ENCODE measurements at places on chromosomes 5 and 9.

- no peak for DNase-seq
Observed at GRCh38 chr5:133381571-133382365, 230.6 kb downstream of the FSTL4 start.

DNA sequence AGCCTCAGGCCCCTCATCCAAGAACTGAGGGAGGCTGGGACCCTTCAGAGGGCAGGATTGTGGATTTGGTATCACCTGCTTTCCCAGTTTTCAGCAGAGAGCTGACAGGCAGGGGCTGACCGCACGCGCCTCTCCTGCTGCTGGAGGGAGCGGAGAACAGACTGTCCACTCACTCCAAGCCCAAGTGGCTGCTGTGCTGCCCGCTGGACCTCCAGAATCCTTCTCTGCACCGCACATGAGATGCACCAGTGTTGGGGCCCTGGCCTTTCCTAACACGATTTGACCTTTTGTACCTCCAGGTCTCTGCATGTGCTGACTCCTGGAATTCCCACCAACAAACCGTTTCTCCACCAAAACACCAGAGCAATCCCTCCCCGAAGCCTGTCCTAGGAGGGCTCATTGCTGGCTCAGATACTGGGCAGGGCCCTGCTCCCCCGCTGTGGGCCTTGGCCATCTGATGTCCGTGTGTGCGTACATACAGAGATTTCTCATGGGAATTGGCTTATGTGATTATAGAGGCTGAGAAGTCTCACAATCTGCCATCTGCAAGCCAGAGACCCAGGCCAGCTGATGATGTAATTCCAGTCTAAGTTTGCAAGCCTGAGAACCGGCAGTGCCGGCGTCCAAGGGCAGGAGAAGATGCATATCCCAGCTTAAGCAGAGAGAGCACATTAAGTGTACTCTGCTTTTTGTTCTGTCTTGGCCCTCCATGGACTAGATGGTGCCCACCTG, 141.7 kb downstream of the GADD45G start:
- no peak for DNase-seq

DNA sequence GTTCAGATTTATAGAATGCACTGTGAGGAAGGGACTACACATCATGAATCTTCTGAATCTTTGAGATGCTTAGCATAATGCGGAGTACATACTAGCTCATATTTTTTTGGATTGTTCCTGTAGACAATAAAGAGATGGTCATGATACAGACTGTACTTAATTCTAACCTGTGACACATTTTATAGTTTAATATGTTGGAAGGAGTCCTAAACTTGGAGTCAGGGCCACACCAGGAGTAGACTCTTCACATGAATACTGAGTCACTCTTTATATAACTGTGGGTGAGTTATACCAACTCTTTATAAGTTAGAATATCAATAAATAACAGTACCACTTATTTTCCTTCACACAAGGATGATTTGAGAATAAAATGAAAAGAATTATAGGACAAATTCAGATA, 16.9 kb downstream of the C9orf85 start:
- DNase-seq = no peak

DNA sequence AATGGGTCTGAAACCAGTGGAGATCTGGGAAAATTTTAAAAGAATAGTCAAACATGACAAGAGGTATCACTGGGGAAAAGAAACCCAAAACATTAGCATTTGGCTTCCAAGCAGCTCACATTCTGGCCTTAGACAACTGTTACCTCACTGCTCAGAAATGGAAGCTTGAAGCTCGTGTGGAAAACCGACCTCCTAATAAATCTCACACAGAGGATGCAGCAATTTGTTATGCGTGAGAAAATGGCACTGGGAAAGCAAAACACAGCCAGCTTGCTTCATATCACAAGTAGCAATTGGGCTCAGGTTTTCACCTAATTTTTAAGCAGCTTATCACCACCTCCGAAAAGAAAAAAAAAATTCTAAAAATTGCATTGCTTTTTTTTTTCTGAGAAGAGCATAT, 103.3 kb upstream of the TAS2R1 start:
- no peak for DNase-seq

DNA sequence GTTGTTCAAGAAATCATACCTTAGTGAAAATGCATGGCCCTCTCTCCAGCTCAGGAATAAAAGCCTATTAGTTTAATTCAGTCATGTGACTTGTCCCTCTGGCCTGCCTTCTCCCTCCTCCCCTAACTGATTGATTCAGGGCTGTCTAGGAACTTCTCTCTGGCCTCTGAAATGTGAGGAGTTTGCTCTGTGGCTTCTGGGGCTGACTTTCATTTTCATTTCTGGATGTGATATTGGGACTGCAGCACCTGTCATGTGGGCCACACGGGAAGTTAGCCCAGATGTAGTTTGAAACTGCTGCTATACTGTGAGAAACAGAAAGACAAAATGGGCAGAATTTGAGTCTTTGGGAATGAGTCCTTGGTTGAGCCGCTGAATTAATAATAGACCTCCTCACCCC, 44.8 kb downstream of the PARP8 start:
- DNase-seq = no peak

DNA sequence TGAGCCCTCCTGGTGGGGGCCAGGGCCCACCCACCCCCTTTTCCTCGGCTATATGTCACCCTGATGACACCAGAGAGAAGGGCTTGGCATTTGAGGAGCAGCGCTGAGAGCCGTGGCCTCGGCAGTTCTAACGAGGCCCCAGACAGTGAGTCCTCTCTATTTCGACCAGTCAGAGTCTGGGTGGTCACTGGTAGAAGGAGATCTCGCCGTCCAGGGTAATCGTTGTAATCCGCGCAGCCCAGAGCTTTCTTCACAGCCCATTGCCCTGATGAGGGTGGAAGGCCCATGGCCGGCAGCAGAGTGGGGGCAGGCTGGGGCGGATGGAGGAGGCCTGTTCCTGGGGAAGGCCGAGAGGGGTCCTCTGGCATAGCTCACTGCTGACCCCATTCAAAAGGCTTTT, 70.2 kb downstream of the PSMB7 start:
- DNase-seq = no peak

DNA sequence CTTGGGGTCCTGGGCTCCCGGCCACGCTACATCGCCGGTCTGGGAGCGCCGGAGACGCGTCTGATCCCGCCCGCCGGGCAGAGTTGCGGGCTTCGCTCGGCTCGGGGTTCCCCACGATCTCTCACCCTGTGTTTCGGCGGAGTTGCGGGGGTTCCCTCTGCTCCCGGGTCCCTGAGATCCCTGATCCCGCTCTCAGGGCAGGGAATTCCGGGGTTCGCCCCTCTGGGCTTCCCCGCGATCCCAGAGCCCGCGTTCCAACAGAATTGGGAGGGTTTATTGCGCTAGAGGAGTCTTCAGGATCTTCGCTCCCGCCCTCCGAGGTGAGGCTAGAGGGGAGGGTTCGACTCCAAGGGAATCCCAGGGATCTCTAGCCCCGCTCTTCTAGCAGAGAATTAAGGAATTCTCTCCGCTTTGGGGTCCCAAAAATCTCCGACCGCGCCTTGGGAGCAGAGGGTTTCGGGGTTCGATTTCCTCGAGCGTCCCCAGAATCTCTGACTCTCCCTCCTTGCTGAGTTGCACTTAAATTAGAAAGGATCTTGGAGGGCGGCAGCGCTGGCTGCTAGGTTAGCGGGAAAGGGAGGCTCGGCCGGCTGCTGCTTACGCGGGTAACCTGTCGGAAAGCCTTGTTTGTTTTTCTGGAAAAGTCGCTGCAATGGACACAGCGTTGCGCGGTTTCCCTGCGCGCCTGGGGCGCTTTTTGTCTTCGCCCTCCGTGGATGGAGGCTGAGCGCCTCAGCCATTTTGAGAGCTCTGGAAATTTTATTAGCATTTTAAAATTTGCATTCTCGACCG, 1.3 kb downstream of the DMRT1 start:
- DNase-seq = no peak

DNA sequence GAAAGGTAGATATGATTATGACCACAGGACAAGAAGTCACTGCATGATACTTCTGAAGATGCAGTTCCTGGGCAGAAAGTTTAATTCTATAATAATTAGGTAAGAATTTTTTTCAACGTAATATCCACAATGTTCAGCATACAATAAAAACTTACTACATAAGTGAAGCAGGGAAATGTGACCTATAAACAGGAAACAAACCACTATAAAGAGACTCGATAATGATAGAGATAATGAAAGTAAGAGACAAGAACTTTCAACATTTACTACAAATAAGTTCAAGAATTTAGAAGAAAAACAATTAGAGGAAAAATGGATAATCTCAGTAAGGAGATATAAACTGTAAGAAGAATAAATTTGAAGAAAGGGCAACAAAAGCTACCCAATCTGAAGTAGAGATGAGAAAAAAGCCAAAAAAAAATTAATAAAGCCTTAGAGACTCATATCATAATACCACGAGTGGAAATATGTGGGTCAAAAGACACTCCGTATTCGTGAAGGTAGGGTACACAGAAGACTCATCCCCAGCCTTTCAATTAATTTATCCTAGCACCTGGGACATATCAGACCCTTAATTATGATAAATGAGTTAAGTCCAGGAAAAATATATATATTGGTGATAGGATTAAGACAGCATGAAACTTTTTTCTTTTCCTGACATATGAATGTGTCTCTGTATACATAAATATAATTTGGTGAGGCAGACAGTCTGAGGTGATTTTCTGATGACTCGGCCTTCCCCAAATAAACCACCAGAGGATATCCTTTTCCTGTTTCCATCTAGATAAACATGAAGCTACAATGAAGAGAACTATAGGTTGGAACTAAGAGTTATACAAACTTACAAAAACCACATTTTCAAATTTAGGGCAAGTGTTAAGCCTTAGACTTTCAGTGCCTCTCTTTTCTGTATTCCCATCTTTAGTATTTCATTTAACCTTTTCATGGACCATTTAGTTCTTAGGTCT, 120.4 kb downstream of the RAPGEF6 start:
- DNase-seq = no peak

DNA sequence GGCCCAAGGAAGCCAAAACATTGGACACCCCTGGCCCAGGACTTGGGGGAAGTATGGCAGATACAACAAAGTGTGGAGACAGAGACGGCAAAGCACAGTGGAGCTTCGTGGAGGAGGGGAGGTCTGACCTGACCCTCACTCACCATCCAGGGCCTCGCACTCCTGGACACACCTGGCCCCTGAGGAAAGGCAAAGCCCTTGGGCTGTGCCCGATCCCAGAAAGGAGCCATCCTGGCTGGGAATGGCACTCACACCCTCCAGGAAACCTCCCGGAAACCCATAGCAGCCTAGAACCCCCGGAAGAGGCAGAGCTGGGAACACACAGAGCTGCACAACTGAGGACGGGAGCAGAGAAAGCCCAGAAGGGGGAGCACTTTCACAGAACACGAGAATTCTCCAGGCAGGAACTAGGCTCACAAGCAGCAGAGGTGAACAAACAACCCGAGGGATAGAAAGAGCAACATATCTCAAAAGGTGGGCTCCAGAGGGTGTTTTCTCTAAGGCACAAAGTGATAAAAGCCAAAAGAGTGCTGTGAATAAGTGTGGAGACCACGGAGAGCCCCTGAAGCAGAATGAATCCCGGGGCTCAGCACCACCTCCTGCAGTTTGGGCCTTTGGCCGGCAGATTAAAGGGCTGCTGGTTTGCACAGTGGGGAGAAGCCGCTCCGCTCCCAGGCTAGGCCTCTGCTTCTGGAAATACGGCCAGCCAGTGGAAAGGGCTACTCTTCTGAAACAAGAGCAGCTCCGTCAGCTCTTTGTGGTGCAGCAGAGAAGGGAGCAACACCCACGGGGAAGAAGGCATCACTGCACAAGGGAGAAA, 108.2 kb downstream of the UBE2R2 start:
- DNase-seq = no peak

DNA sequence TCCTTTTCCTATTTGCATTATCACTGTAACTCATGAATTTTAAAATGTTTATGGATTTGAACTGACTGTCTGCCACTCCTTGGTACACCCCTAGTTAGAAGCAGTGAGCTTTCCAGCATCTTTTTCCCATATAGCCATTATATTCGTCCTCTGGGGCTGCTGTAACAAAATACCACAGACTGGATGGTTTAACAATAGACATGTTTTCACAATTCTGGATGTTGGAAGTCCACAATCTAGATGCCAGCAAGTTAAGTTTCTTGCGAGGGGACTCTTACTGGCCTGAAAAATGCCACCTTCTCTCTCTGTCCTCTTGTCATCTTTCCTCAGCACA, 530.0 kb downstream of the SEMA5A start:
- no peak for DNase-seq

DNA sequence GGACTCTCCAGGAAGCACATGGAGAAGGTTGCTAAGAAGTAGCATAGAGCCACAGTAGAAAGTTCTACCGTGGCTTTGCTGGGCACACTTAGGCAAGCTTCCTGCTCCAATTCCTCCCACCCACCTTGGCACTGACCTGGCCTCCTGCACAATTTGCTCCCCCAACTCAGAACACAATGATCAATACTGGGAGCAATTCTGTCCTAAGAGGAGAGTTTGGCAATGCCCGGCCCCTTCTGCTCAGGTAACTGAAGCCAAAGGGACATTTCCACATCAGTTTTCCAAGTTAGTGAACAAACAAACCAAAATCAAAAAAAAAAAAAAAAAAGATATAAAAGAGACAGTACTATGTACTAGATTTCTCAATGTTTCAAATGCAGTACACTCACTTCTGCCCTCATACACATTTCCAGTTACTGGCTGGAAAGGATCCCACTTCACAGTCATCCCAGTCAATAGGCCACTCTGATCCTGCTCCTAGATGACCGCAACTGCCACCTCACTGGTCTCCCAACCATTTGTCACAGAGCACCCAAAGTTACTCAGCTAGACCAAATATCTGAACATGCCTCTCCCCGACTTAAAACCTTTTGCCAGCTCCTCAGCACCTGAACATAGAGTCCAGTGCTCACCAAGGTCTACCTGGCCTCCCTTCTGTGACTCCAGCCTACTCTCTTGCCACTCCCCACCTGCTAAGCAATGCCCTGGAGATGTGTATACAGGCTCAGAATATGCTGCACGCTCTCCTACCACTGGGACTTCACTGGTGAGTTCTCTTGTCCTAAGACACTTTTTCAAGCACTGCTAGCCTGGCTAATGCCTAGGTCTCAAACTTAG, 21.3 kb downstream of the ABCA1 start:
- no peak for DNase-seq

DNA sequence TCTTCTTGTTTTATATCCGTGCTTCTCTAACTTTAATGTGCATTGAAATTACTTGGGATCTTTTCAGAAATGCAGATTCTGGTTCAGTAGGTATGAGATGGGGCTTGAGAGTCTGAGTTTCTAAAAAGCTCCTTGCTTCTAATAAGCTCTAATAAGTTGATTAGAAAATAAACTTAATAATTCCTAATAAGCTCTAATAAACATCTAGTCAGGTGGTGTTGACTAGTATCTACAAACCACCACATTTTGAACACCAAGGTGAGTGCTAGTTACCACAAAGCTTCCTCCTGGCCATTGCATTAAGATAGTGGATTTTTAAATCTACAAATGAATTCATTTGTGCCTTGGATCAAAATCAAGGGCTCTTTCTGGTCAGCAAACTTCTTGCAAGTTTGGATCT, 5.3 kb downstream of the TMOD1 start:
- no peak for DNase-seq

- DNase-seq = no peak
Observed at GRCh38 chr5:39519566-39520231, 94.9 kb upstream of the DAB2 start.

- DNase-seq = no peak
Observed at GRCh38 chr5:146920351-146920881, 41.9 kb upstream of the PPP2R2B start.

GRCh38 chr9:125805586-125805985, 58.4 kb downstream of the PBX3 start:
- DNase-seq = no peak
